SW480 (cell line): ENCODE measurements at places on chromosomes 7 and 10.

- DNase-seq: no peak
These were observed 151.5 kb upstream of the KAT6B start for GRCh38 chr10:74674927-74675326.

GRCh38 chr7:112462236-112462635 is 12.0 kb downstream of the IFRD1 start:
- no peak for DNase-seq

DNA sequence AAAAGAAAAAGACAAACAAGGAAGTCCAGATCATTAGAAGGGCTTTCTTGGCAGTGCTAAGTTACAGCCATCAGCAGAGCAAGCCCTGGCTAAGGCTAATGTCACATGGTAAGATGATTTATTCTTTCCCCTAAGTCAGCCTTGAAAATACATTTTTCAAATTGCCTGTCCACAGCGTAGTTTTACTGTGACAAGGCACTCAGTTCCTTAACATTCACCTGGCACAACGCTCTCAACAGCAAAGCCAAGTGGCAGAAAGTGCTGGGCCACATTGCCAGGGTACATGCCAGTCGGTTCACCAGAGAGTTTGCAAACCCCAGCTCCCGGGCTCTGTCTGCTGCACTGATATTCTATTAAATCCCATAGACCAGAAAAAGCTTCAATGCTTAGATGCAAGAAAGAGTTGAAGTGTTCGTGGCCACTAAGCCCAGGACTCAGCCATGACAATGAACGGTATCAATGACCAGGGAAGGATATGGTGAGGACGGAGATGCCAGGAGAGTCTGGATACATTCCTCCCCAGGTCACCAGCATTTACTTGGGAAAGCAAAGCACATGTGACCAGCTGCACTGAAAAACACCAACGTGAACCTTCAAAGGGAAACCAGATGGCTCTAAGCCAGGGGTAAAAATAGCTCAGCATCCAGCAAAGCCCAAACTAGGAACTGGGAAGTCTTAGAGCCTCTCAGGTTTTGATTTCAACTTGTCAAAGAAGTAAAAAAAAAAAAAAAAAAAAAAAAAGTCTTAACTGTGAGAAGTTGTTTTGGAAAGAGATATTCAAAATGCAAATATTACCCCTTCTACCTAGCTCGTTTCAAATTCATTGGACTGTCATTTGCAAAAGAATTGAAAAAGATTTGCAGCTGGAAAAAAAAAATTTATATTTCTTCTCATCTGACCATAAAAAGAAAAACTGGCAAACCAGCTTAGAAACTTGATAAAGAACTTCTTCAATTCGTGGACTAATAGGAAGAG is 23.9 kb upstream of the MPP7 start:
- peak; percentile 17 for DNase-seq

GRCh38 chr10:23512355-23513058 is 73.6 kb downstream of the OTUD1 start:
- DNase-seq: peak; percentile 70

GRCh38 chr10:54666192-54666591 is 134.8 kb downstream of the PCDH15 start:
- no peak for DNase-seq

DNA sequence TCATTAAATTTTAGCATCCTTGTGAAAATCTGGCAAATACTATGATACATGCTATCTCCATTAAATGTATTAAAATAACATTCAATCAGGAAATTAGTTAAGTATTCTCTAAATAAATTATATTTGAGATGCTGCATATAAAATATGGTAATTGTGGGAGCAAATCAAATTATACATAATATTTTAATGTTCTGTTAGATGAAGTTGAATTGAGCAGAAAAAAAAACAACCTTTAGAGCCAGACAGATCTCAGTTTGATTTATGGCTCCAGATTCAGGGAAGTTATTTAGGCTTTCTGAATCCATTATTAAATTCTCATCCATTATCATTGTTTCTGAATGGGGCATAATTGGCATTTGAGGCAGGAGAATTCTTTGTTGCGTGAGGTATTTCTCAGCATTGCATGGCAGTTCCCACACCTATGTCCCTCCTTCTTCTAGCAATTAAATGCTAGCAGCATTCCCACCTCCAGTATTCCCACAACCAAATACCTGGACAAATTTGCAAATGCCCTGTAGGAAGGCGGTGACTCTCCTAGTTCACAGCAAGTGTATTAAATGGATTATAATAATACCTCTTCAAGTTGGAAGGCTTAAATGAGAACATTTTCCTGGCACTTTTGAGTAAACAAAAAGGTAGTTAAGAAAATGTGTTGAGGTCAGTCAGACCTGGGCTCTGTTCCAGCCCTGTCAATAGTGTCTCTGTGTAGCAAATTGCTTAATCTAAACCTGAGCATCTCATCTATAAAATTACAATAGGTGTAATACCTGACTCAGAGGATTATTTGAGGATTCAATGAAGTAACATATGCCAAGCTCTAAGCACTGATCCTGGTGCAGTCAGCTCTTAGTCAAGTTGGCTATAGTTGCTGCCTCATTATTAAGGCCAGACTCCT is 108.9 kb downstream of the RNLS start:
- no peak for DNase-seq

GRCh38 chr7:44175730-44176129 is 13.5 kb downstream of the GCK start:
- DNase-seq: no peak
